HFFc6 (cell line): ENCODE measurements at places on chromosomes 11 and 22. TPM values are rescaled to one million over a fixed set of nuclear protein-coding genes. Genes with fewer than 3 reads are reported as not detected.

DNAL4 gene
- 9.8 to 12.0 TPM (median 10.9 TPM) in 3 replicates for total RNA-seq

DNAJB7 gene
- total RNA-seq: not detected in 2 replicates

DNA sequence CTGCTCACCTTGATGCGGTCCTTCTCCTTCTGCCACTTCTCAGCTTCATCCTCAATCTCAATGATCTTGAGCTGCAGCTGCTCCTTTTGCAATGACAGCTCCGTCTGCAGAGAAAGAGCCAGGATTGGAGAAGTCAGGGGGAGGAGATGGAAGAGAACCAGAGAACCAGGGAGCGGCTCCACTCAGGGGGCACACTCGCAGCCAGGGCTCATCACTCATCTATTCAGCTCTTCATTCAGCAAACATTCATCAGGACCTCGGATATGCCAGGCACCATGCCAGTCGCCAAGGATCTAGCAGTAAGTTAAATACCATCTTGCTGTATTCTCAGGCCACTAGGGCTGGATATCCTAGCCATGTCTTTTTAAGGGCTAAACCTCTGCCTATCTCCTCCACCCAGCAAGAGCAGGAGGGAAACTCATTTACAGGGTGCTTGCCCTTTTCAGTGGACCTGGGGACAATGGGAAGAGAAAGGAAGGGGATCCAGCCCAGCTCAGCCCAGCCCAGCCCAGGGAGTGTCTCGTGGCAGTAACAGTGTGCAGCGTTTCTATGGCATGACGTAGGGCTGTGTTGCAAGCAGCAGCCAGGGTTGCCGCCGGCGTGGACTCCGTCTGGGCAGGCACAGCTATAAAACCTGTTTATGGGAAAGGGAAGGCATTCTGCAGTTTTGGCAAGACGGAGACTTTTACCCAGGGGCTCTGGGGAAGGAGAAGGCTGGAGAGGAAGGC lies 9.4 kb downstream of the TRIM29 start:
- peak; percentile 77 for DNase-seq

- no peak for DNase-seq
Measured at GRCh38 chr11:43904742-43905535, 24.3 kb downstream of the ALKBH3 start.

- DNase-seq: peak; percentile 37
Measured at GRCh38 chr11:10529279-10529678, 11.7 kb downstream of the RNF141 start.

DNA sequence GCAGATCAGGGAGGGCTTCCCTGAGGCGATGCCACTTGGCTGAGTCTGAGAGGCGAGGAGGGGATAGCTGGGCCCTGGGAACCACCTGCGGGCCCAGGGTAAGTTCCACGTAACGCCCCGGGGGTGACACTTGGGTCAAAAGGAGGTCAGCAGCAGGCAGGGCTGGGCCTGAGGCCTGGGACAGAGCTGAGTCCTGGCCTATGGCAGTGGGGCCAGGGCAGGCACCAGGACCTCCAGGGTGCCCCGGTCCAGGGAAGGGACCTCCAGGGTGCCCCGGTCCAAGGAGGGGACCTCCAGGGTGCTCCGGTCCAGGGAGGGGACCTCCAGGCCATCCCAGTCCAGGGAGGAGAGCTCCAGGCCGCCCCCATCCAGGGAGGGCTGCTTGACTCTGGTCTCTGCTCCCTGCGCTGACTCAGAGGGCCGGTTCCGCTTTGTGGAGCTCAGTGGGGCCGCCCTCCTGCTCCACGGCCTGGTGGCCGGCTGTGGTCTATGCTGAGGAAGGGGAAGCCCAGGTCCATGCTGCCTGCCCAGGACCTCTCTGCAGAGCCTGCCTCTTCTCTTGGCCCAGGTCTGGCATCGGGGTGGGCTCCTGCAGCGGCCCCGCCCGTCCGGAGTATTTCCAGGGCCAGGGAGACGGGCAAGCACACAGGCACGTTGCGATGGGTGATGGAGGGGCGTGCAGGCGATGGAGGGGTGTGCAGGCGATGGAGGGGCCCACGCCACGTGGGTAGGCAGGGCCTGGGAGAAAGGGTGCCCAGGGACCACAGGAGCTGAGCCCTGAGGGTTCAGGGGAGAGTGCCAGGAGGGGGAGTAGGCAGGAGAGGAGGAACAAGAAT lies 19.5 kb upstream of the WNT7B start:
- DNase-seq: no peak

DNA sequence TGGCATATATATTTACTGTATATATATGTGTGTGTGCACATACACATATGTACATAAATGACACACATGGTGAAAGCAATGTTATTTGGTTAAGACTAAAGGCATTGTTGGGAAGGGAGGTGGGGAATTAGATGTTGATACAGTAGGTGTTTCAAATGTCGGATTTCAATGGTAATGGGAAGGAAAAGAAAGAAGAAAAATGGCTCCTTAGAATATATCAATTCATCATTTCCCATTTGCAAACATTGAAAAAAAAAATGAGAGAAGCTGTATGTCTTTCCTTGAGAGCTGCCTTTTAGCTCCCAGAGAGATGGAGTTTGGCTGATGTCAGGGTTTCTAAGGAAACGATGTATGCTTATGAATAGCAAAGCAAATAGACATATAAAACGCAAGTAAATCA lies 33.4 kb upstream of the ATXN10 start:
- DNase-seq: no peak

H19 gene
- 0.60 TPM in 1 of 2 replicates, not detected in the other for total RNA-seq

GRCh38 chr11:612201-612960 lies 3.4 kb downstream of the IRF7 start:
- no peak for DNase-seq

IGSF22 gene
- total RNA-seq: not detected in 3 replicates

CASP5 gene
- not detected in 3 replicates for total RNA-seq

MS4A14 gene
- total RNA-seq: not detected in 3 replicates

DNA sequence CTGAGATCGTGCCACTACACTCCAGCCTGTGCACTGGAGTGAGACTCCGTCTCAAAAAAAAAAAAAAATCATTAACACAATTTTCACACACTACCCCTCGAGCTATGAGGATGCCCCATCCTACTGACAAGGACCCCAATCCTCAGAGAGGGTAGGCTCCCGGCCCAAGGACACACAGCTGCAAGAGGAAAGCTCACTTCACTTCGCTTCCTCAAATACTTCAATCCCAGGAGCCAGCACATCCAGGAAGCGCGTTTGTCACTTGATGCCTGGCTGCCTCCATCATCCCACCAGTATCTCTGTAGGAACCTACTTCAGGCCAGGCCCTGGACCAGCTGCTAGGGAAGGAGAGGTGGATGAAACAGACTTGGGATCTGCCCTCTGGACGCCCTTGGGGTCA lies 144.0 kb downstream of the CRYBB2 start:
- no peak for DNase-seq

DNA sequence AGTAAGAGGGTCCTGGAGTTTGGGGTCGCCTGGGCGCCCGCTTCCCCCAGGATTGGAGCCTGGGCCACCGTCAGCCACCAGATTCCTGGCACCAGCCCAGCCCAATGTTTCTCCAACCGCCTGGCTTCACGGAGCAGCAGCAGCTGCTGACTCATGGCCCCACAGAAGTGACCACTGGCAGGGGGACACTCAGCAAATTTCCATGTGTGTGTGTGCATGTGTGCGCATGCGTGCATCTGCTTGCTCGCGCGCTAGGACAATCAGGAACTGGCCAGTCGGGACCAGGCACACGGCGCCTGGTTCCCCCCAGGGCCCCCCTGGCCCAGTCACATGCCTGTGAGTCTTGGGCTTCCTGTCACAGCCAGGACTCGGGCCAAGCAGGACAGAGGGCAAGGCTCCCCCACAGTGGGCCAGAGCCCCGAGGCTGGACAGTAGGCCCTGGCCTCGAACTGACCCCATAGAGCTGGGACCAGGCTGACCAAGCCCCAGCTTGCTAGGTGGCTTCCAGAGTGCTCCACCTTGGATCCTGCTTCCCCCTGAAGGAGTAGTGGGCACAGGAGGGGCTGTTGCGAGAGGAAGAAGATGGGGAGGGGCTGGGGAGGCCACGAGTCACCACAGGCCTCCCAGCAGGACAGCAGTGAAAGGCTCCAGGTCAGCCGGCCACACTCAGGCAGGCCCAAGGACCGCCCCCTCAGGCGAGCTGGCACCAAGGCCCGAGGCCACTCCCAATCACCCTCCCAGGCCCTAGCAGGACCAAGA lies 3.2 kb downstream of the CTSD start:
- DNase-seq: peak; percentile 67

GRCh38 chr11:14380947-14381561 lies 22.1 kb upstream of the RRAS2 start:
- peak; percentile 7 for DNase-seq

- no peak for DNase-seq
Measured at GRCh38 chr11:110207123-110207522, 89.3 kb downstream of the RDX start.

GRCh38 chr22:49322861-49323622 lies 504.6 kb downstream of the BRD1 start:
- no peak for DNase-seq

- no peak for DNase-seq
Measured at GRCh38 chr11:34344410-34344767, 13.4 kb downstream of the ABTB2 start.

GRCh38 chr11:46127150-46127638 lies 5.9 kb upstream of the PHF21A start:
- DNase-seq: peak; percentile 48

GRCh38 chr11:70036971-70037882 lies 40.9 kb upstream of the ANO1 start:
- DNase-seq: no peak

TKFC gene
- total RNA-seq: 31.2 to 41.5 TPM (median 31.5 TPM) in 3 replicates

GRCh38 chr22:50401907-50402306 lies 58.8 kb downstream of the PPP6R2 start:
- no peak for DNase-seq

DNA sequence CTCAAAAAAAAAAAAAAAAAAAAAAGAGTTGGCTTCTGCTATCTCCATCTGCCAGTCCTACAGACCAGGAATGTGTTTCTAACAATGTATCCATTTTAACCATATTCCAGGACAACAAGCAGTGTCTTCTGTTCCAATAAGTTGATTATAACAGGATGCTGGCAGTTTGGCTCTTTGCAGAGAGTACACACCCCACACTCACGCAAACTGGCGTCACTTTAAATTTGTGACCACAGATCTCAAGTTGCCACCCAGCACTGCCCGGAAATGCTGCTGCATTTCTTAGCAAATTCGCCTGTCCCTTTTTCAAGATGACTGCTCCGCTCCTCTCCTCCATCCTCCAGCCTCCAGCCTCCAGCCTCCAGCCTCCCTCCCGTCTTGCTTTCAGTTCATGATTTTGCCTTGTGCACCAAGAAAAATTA lies 44.3 kb downstream of the SCGB1A1 start:
- no peak for DNase-seq

DNA sequence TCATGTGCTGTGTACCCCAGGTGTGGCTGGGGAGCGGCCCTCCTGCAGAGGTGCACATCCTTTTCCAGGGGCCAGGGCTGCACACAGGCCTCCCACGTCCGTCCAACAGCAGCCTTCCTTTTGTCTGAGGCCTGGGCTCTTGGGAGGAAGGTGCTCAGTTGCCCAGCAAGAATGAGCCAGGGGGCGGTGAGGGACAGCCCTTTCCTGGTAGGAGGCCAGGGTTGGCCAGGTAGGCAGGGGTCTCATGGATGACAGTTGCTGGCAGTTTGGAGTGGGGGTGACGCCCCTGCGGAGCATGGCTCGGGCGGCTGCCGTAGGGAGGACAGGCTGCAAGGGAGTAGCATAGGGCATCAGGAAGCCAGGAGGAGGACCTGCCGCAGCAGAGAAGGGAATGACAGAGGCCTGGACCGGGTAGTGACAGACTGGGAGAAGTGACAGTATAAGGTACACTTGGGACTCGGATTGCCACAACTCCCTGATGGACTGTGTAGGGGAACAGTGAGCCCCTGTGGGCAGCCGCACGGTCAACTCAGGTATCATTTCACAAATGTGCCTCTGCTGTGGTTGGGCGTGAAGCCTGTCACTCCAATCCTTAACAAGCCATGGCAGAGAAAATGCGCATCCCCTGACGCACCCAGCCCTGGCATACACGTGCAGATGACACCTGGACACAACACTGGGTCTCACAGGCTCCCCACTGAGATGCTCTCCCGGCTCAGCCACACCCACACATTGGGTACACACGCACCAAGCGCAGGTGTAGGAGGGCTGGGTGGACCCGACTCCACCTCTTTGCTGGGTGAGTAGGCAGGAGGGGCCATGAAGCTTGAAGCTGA lies 79.7 kb downstream of the DGCR2 start:
- no peak for DNase-seq

GRCh38 chr11:12846786-12847615 lies 162.1 kb upstream of the RASSF10 start:
- DNase-seq: no peak

CBY1 gene
- total RNA-seq: 27.0 and 34.9 TPM in 2 replicates

GRCh38 chr22:43860126-43860525 lies 2.2 kb downstream of the SULT4A1 start:
- no peak for DNase-seq

- no peak for DNase-seq
Measured at GRCh38 chr11:38323961-38324761, 1726.1 kb upstream of the RAG2 start.
